Stimulated activated CD4-positive, alpha-beta T cell treated with anti-CD3 and anti-CD28 coated beads, Interleukin-1b, Interleukin-23, amount 100 ng/mL, for 1 hour (primary cell): ENCODE measurements at places on chromosomes 5 and 9.

DNA sequence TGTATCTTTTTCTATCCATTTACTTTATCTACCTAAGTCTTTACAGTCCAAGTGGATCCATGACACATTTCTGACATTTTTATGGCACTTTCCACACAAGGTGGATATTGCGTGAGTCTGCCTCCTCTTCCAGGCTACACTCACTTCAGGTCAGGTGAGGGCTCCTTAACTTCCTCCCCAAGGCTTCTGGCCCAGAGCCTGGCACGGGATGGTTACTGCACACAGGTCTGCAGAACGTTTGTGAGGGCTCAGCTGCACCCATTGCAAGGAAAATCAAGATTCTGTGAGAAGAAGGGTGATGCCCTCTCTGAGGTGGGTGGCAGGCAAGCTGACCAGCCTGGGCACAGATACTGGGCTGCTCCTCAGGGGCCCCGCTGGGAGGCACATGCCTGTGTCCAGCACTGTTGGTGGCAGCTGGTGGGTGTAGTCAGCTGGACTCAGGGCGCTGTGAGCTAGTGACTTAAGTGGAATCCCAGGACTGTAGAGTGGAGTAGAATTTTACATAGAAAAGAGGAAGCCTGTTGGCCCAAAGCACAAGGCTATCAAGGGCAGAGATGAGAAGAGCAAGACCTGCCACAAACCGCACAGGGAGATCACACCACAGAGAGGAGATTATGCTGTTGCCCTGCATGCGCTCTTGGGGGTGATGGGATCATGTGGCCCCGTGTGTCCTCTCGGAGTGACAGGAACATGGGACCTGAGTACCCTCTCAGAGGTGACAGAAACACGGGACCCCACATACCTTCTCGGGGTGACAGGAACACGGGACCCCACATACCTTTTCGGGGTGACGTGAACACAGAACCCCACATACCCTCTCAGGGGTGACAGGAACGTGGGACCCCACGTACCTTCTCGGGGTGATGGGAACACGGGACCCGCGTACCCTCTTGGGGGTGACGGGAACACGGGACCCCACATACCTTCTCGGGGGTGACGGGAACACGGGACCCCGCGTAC is 21.3 kb downstream of the AHRR start:
- DNase-seq: no peak

DNA sequence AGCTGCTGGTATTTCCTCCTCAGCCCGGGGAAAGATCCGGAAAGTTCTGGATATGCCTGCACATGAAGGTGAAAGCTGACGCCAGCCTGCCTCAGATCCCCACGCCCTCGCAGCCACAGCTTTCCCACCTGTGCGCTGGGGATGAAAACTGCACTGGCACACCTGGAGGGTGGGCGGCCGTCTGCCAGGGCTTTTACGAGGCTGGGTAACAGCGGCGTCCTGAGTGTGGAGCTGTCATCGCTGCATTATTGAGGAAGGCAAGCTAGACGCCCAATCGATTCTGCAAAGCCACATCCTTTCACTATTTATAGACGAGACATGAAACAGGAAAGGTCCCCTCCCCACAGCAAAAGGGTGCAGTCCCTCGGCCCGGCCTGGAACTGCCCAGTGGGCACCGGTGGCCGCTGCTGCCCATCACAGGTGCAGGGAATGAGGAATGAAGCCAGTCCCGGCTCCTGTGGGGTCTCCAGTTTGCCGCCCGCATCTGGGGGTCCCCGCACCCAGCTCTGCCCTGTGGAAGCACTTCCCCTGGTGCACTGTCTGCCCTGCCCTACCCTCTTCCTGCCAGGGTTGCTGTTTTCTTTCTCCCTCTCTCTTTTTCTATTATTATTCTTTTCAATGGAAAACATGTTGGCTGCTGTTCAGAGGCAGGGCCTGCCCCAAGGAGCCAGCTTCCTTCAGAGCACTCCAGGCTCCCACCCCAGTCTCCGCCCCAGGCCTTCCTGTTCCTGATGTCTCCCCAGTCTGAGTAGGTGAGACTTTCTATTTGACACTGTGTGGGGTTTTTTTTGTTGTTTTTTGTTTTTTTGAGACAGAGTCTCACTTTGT is 7.0 kb downstream of the NOTCH1 start:
- DNase-seq: peak; percentile 43

- DNase-seq: no peak
Measured at GRCh38 chr9:97387936-97388684, 23.8 kb upstream of the TDRD7 start.

DNA sequence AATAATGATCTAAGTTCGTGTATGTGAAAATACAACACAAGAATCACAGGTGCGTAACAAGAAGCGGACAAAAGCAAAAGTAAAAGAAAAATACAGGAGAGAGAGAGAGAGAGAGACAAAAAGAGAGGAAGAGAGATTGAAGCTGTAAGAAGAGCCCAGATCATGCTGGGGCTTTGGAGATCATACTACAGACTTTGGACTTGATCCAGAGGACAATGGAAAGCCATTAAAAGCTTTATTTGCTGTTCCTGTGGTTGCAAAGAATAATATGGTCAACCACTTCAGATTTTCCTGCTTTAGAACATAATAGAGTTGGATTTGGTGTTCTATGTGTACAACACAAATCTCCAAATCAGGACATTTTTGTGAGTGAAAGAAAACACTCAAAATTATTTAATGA is 561.4 kb downstream of the CAAP1 start:
- no peak for DNase-seq

- DNase-seq: no peak
Measured at GRCh38 chr5:15932066-15932465, 247.5 kb downstream of the MARCHF11 start.

GRCh38 chr5:150092159-150092787 is 5.9 kb upstream of the CSF1R start:
- no peak for DNase-seq

DNA sequence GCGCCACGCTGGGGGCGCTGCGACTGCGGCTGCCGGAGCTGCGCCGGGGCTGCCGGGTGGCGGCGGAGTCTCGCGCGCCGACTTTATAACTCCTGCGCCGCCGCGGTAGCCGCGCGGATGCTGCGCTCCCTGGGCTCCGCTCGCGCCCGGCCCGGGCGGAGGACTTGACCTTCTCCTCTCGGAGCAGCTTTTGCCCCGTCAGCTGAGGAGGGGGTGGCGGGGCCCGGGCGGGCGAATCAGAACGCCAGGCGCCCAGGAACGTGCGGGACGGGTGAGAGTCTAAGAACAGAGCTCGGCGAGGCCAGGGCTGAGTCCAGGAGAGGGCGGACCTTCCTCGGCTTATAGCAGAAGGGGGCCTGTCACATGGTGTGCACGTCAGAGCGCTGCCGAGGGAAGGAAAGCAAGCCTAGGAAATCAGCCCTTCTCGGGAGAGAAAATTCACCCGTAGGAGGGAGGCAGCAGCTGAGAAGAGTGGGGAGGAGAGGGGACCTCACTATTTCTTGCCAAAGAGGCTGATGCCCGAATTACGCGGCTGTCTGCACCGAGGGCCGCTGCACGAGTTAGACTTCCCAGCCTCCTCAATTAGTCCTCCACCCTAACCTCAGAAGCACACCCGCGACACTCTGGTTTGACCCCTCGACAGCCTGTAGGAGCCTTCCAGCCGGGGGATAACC is at the start of gene FOXD1:
Gene FOXD1 (minus strand): TSS at position 315 of the 674 bp plus-strand sequence. CDS start 415 bp downstream, outside the sequence.
- no peak for DNase-seq

- DNase-seq: no peak
Measured at GRCh38 chr5:42596817-42597216, 159.8 kb upstream of the CCDC152 start.

- DNase-seq: no peak
Measured at GRCh38 chr5:147407094-147407681, 102.7 kb downstream of the DPYSL3 start.

DNA sequence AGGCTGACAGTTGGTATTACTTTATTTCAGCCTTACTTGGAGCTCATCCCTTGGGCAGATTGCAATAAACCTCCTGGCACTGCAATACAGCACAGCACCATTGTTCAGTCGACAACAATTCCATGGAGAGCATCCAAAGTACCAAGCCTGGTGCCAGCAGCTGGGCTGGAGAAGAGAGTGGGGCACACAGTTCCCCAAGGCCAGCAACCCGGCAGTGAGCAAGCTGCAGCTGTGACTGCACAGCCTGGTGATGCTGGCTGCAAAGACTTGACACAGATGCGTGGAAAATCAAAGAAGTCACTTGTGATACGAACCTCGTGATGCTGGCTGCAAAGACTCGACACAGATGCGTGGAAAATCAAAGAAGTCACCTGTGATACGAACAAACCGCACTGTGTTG is 125.4 kb downstream of the ATPSCKMT start:
- no peak for DNase-seq

GRCh38 chr5:169127431-169127830 is 173.5 kb downstream of the SLIT3 start:
- DNase-seq: no peak

DNA sequence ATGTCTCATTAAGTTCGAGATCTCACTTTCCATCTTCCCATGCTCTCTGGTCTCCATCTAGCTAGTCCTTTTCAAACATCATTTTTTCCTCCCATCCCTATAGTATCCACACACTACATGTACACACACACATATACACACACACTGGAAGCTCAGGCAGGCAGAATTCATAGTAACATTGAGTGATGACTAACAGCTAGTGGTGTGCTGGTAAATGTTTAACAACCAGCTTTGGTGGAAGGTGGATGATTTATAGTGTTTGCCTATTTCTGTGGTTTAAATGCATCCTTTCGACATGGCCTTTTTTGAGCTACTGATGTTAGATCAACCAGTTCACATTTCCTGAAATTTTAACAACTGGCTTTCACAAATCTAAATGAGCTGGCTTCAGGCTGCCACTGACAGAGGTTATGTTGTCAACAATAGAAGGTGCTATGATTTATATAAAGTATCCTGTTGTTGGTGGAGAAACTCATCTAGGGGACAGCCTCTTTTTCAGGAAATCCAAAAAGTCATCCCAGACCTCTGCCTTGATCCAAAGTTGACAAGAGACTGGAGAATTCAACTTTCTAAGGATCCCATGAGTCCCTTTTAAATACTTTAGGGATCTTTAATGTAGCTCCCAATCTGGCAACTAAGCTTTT is 117.8 kb downstream of the CCDC192 start:
- no peak for DNase-seq
